H54 (cell line): ENCODE measurements at places on chromosomes 3 and 15.

- no peak for DNase-seq
These were observed 6.8 kb downstream of the ANXA2 start for GRCh38 chr15:60390871-60391501.

DNA sequence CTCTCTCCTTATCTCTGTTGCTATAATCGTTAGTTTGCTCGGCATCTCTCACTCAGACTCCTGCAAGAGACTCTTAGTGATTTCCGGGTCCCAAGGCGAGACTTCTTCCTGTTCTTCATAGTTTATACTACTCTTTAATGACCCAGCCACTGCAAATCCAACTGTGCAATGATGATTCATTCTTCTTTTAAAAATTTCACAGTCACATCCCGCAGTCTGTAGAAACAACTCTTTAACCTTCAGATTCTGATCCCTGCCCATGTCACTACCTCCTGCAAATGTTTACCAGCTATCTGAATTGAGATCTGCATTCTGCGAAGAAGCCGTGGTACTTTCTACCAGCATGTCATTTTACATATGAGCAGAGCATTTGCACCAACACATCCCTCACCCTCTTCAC is 2.8 kb upstream of the VGLL3 start:
- no peak for DNase-seq

DNA sequence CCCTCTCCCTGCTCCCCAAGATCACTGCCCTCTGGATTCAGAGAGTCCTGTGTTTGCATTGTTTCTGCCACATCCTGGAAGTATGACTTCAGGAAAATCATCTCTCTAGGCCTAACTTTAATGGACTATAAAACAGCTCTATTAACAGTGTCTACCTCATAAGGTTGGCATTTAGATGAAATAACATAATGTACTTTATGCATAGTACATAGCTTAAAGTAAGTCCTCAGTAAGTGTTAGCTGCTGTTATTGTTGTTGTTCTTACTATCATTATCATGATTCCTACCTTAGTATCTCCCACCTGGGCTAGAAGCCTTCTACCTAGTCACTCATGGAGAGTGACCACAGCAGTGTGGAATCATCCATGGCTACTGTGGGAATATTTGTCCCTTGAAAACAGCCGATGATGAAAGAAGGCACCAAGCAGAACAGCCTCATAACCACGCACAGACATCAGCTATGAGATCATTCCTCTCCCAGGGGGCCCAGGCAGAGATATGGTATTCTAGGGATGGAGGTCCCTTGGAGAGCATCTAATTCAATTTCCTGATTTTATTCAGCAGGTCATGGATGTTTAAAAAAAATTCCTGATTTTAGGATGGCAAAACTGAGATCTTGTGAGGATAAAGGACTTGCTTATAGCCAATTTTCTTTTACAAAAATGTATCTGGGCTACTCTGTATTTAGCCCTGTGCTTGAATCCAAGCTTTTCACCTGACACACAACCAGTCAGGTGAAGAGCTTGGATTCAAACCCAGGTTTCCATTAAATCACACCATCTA is 1.9 kb downstream of the FSD2 start:
- DNase-seq: no peak

DNA sequence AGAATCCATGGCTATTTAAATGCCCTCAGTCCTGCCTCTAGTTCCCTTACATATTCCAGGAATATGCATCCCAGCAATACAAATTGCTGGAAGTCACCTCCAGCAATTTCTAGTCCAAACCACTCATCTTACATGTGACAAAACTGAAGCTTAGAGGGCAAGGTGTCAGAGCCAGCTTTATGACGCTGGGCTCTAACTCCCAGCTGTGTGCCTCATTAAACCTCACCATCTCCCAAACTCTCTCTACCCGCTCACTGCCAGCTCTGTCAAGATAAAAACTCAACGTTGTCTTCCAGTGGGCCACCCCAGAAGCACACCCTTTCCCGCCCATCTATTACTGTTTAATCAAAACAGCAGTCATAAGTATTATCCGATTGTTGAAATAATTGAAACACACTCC is 7.9 kb downstream of the TNIK start:
- DNase-seq: no peak

GRCh38 chr3:194249323-194250097 is 101.6 kb downstream of the CPN2 start:
- no peak for DNase-seq

DNA sequence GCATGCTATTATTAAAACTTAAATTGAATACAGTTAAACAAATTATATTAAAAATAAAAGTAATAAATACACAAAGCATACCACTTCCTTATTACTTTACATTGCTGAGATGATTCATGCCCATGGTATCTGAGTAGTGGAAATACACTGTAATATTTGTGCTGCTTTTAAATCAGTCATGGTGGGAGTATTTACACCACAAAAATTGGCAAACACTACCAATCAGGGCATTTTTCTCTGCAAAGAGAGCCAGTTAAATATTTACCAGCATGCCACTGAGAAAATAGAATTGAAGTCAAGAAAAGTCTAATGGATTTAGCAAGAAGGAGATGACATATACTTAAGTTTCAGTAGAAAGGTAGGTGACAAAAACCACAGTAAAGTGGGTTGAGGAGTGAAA is 19.6 kb downstream of the PPARG start:
- no peak for DNase-seq

DNA sequence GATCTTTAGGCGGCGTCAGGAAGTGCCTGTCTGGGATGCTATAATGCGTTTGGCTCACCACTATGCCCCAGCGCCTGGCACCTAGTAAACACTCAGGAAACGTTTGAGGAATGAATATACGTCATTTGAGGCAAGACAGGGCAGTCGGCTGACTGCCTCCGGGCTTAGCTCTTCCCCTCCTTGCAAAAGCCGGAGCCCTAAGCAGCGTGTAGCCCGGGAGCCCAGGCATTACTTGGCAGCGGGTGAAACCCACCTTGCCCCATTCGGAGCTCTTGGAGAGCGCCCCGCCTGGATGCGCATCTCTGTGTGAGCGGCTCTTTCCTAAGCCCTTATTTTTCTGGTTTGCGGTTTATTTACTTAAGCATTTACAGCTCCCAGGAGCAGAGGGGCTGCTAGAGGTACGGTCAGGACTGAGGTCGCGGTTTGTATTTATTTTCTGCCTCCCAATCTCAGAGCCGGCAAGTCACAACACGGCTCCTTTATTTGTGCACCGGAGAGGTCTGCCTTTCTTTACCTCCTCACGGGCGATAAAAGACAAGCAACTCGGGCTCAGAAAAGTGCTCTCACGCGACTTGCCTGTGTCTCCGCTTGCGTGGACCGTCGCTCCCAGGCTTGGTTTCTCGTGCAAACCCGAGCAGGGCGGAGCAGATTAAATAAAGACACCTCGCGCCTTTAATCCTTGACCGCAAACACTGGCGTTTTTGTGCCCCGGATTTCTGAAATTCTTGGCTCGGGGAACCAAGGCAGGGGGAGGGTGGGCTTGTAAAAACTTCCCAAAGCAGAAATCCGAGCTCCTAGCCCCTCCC is 737 bp upstream of the ITPR1 start:
- peak; percentile 58 for DNase-seq

- DNase-seq: no peak
These were observed 20.7 kb downstream of the RASA2 start for GRCh38 chr3:141507392-141508066.

- no peak for DNase-seq
These were observed 13.2 kb downstream of the GREM1 start for GRCh38 chr15:32730677-32731654.

- DNase-seq: no peak
These were observed 378.7 kb downstream of the ZNF385D start for GRCh38 chr3:21372316-21372715.

GRCh38 chr3:88058306-88058580 is 562 bp downstream of the CGGBP1 start:
- DNase-seq: no peak

DNA sequence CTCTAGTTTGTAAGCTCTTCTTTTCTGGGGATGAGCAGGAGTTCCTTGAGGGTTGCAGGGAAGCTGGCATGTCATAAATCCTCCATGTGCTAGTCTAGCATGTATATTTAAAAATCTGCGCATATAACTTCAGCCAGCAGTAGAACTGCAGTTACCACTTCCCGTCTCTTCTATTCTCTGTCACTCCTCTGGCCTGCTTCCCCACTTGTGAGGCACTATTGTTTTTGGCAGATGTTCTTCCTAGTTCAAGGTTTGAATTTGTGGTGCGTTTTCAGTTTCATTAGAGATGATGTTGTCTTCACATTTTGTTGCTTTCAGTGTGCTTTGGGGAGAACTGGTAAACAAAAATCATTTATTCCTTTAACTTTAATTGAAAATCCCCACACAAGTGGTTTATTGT is 169.1 kb upstream of the ZPLD1 start:
- DNase-seq: no peak

- no peak for DNase-seq
These were observed 5.1 kb downstream of the DUOX1 start for GRCh38 chr15:45134682-45135604.

- DNase-seq: no peak
These were observed 1.5 kb downstream of the CHST14 start for GRCh38 chr15:40472171-40472727.

DNA sequence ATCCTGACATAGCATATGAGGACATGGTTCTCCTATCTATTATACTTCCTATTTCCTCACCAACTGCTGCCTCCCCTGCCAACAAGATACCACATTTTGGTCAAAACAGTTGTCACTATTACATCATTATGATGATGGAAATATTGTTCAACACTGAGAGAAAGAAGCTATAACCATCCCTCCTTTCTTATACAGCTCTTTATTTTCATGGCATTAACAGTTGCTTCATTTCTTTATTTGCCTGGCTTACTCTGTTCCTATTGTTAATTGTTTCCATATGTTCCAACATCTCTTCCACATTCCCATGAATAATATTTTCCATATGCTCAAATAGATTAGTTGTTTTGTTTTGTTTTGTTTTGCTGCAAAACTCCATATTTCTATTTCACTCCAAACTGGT is 40.8 kb upstream of the FILIP1L start:
- DNase-seq: no peak

- no peak for DNase-seq
These were observed 568.6 kb downstream of the TAFA4 start for GRCh38 chr3:68363796-68364195.

- no peak for DNase-seq
These were observed 60.3 kb downstream of the RGMA start for GRCh38 chr15:93028632-93029213.

DNA sequence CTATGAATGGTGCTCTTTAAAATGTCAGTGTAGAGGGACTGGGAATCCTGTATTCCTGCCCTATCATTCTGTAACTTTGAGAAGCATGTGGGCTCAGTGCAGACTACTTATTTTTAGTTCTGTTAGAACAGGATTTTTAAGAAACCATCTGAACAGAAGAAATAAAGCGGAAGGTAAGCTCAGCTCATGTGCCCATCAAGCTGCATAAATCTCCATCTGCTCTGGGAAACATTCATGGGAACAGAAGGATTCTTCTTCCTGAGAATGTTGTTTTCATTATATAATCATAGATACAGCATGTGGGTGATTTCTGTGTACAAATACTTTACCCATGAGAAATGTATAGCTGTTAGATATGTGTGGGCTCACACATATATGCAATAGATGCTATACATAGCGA is 69.9 kb downstream of the SIDT1 start:
- no peak for DNase-seq

DNA sequence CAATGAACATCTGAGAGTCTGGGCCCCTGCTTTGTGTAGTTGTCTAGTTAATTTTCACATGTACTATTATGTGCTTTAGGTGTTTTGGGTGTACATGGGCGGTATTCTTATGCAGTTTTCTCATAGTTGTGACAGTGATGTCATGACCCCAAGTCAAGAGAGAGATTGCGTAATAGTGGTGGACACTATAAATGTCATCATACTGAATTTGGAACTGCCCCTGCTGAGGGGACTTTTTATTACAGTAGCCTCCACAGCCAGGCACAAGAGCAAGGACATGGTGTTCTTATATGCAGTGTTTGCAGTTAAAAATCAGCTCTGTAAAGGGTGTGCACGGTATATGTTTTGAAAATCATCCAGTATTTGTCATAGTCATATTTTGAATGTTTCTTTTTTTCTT is 29.5 kb downstream of the ABHD2 start:
- no peak for DNase-seq

DNA sequence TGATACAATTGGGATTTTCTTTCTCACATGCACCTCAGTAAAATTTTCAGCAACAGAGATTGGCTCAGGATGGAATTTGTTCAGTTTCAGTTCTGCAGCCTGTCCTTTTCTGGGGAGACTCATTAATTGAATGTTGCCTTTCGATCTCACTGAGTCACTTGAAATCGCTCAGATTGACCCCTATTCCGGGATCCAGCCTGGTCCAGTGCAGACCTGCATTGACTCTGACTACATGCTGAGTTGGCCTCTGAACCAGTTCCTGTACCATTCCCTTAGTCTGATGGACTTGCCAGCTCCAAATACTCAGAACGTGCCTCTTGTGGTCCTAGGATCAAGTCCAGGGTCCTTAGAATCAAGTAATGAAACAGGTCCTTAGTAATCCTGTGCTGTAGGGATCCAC is 9.4 kb downstream of the IGF1R start:
- no peak for DNase-seq

- no peak for DNase-seq
These were observed 90.6 kb upstream of the UMPS start for GRCh38 chr3:124639406-124640237.

GRCh38 chr15:75171408-75171807 is 30.3 kb upstream of the C15orf39 start:
- DNase-seq: peak; percentile 44

- DNase-seq: peak; percentile 74
These were observed 154.3 kb upstream of the BHLHE40 start for GRCh38 chr3:4824926-4825325.

- DNase-seq: no peak
These were observed 453.3 kb downstream of the ROBO1 start for GRCh38 chr3:79314544-79314943.

GRCh38 chr15:31374986-31375385 is 48.4 kb downstream of the KLF13 start:
- DNase-seq: no peak

- no peak for DNase-seq
These were observed 4.2 kb downstream of the ZSCAN2 start for GRCh38 chr15:84604826-84605553.

DNA sequence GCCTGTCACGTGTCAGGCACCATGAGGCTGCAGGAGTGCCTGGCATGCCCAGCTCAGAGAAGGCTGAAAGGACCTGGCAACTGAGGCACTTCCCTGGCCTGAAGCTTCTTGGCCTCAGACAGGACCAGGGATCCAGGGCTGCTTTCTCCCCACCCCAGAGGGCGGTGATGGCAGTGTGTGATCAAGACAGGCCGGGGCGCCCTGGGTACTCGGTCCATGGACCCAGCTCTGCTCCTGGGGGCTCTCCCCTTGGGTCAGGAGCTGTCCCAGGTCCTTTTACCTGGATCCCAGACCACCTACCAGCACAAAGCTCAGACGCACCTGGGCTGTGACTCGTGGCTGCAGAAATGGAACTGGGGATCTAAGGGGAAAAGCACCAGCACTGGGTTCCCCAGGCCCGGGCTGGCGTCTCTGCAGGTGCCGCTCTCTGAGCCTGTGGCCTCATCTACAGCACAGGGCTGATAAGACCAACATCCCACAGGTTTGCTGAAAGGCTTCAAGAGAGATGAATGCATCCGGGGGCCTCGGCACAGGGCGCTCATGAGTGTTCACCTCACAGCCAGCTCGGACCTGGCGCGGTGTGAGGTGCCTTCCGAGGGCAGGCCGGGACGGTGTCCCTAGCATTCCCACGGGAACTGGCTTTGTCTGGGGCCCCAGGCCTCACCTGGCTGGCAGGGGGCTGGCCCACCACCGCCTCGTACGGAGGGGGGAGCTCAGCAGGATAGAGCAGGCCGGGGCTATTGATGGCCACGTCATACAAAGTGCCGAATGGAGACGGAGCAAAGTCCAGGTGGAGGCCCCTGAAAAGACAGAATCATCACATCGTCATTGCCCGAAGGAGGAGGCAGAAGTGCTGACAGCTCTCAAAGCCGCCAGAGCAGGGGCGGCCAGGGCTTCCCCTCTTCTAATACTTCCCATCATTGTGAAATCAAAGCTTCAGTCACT is 133.6 kb downstream of the NSMCE3 start:
- no peak for DNase-seq
